ENCODE measurements at places on chromosomes 1 and 21.
A peak's percentile ranks its signal among the peaks of the same experiment; 100 is the strongest.

- no peak for DNase-seq
Measured at GRCh38 chr1:214542275-214543199, 8.9 kb downstream of the PTPN14 start.

DNA sequence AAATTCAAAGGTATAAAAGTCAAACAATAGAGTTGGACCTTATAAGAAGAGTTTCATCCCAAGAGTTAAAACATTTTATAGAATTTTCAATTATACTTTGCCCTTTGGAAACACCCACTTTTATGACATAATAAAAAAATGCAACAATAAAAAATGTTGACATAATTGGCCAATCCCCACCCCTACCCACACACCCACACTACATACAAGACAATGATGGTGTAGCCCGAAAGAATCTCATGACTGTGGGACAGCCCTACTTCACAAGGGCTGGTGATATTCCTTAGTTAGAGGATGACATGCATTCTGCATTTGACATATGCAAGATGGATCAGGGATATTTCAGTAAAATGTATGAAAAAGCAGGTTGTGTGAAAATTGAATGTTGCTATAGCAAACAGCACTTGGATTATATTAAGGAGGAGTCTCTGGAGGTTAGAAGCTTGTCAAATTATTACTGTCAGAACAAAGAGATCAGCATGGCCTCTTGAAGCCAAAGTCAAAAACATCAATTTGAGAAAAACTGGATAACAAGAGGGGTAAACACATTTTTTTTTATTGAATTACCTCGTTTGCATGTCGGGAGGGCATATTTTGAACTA lies 133.0 kb upstream of the SAMSN1 start:
- DNase-seq: no peak

DNA sequence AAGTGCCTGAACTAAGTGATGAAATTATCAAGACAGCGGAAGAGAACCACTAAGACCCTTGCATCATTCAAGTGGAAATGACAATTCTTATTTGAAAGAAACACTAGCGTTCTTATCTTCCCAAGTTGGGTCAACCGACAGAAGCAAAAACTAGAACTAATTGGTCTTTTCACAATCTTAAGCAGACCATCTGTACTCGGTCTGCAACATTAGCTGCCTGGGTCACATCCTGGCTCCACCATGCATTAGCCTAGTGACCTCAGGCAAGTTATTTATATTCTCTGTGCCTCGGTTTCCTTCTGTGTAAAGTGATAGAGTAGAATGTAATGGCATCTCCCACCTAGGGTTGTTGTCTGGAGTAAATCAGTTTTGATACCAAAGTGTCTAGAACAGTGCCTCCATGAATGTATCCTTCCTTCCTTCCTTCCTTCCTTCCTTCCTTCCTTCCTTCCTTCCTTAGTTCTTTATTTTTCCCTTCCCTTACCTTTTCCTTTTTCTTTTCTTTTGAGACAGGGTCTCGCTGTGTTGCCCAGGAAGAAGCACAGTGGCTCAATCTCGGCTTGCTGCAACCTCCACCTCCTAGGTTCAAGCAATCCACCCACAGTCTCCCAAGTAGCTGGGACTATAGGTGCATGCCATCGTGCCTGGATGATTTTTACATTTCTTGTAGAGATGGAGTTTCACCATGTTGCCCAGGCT lies 6.0 kb downstream of the COLGALT2 start:
- no peak for DNase-seq

DNA sequence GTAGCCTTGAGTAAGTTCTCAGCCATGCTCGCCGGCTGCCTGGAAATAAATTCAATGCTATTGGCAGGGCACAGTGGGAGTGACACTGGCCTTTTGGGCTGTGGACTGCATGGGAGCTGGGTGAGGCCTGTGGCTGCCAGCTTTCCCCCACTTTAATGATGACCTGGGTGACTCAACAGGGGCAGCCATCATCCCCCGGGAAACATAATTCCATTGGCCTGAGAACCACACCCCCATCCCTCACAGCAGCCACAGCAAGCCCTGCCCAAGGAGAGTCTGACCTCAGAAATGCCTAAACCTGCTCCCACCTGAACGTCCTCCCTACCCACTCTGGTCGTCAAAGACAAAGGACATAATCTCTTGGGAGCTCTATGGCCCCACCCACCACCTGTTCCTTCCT lies 384.0 kb downstream of the LTN1 start:
- no peak for DNase-seq

DNA sequence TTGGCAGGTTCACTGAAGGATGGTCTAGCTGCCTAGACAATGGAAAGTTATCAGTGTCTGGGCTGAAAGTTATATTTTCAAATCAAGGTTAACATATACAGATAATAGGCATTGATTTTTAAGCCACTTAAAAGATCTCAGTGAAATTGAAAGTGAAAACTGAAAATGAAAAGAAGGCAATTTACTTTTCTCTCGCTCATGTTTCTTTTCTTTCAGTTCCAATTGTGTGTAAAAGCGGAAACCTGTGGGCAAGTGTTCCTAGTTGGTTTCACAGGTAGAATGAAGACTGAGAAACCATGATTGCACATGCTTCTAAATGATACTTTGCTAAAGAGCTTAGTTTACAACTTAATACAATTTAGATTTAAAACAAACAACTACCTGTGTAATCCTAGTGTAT lies 383.7 kb downstream of the ZP4 start:
- DNase-seq: peak; percentile 41

DNA sequence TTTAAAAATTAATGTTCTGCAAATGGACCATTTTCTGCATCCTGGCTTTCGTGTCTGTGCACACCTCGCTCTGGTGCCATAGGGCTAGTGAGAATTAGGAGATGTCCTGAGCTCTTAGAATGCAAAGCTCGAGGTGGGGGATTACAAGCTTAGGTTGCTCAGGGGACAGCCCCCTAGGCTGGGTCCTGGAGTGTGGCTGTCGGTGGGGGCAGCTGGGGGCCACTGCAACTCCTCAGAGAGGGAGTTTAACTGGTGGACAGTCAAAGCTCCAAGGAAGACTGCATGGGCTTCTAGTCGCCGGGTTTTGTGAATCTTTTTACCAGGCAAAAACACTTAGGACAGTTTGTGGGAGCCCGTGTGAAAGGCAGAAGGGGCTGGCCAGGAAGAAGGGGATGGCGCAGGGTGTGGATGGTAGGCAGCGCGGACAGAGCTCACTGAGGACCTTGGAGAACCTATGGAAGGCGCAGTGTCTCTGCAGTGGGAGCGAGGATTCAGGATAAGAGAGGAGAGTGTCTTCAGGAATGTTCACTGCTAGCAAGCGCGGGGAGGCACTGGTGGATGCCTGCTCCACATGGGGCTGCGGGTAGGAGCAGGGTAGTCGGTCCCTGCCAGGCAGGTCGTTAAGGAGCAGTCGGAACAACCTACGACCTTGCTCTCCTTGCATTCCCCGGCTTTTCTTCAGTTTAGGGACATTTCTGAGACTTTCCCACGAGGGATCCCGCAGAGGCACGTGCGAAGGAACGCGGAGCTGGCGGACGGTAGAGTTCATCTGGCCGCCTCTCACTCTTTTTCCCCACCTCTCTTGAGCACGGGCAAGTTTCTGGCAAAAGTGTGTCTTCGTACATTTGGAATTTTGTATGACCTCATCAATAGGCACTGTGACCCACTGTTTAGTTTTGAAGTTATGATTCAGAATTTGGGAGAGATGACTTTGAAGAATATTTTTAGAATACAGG lies 12.9 kb upstream of the KCNE1 start:
- no peak for DNase-seq

DNA sequence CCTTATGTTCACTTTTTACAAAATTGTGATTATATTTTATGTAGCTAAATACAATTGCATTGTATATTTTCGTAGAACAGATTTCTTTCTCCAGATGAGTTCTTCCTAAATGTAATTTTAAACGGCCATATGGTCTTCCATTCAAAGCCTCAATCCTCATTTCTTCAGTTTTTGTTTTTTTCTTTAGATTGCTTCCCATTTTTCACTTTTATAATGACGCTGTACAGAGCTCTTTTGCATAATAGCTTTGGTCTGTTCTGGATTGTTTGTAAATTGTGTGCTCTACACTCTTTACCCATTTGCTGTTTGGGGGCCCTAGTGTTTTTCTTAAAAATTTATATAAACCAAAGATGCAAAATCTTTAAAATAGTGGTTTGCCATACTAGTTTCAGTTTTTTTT lies 27.8 kb downstream of the AVPR1B start:
- no peak for DNase-seq

DNA sequence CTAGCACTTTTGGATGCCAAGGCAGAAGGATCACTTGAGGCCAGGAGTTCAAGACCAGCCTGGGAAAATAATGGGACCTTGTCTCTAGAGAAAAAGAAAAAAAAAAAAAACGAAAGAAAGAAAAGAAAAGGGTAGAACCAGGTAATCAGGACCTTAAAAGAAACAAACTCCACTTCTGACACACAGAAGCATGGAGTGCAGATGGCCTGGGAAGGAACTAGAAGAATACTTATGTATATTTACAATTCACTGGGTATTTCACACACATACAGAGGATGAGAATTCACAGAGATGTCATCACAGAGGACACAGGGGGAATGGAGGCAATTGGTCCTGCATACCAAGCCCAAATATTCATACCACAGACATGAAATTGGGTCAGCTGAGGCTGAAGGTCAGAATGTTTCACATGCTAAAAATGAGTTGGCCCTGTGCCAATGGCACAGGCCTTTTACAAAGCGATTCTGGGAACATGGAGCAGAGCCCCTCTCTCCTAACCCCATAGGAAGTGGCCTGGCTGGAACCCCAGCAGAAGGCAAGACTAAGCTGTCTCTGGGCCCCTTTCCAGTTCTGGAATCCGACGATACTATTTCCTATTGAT lies 4.4 kb downstream of the B4GALT3 start:
- no peak for DNase-seq

GRCh38 chr1:204647114-204647804 lies 38.3 kb downstream of the LRRN2 start:
- DNase-seq: peak; percentile 69

GRCh38 chr1:8477166-8477982 lies 159.5 kb downstream of the SLC45A1 start:
- DNase-seq: peak; percentile 84

DNA sequence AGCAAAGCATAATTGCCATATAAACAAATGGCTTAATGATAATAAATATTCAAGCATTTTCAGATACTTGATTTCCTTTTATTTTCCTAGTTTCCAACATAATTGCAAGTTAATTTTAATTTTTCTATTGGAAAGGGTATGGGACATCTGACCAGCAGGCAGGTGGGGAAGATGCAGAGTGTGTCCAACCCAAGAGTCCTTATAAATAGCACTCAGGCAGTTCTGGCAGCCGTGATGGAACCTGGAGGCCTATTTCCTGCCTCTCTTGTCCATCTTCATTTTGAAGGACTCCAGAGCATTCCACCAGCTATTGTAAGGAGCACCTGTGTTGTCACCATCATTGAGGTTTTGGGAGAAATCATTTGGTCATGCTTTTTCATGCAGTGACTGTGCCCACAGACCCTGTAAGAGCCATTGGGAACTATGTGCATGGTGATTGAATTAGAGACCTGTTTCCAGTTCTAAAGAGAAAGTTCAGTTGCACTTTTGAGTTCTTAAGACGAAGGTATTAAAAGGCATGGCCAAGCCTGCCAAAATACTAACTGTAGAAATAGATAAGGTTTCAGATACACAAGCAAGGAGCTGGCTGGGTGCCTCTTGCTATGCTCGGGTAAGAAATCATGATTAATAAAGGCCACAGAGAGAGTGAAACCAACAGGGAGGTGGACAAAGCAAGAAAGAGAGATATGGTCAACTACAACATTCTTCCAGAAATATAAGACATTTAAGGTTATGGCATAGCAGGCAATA lies 92.3 kb downstream of the SPATA46 start:
- no peak for DNase-seq

DNA sequence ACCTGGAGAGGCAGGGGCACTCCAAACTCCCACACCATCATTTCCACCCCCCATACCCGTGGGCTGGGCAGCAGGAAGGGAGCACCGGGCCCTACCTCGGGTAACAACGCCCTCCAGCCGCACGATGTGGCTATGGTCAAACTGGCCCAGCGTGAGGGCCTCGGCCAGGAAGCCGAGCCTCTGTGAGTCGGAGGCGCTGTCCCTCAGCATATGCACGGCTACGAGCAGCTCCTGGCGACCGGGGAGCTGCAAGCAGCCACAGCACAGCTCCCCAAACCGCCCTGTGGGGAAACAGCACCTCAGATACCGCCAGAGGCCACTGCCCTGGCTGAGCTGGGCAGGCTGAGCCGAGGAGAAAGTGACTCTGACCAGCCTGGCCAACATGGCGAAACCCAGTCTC lies 29.2 kb downstream of the CDCA8 start:
- no peak for DNase-seq

- no peak for DNase-seq
Measured at GRCh38 chr1:233959102-233959501, 54.6 kb downstream of the SLC35F3 start.

GRCh38 chr1:89286549-89287180 lies 14.0 kb upstream of the GBP5 start:
- peak; percentile 47 for DNase-seq

GRCh38 chr1:219544163-219544846 lies 68.6 kb downstream of the ZC3H11B start:
- no peak for DNase-seq

GRCh38 chr1:36239941-36240637 lies 15.8 kb downstream of the THRAP3 start:
- DNase-seq: no peak

DNA sequence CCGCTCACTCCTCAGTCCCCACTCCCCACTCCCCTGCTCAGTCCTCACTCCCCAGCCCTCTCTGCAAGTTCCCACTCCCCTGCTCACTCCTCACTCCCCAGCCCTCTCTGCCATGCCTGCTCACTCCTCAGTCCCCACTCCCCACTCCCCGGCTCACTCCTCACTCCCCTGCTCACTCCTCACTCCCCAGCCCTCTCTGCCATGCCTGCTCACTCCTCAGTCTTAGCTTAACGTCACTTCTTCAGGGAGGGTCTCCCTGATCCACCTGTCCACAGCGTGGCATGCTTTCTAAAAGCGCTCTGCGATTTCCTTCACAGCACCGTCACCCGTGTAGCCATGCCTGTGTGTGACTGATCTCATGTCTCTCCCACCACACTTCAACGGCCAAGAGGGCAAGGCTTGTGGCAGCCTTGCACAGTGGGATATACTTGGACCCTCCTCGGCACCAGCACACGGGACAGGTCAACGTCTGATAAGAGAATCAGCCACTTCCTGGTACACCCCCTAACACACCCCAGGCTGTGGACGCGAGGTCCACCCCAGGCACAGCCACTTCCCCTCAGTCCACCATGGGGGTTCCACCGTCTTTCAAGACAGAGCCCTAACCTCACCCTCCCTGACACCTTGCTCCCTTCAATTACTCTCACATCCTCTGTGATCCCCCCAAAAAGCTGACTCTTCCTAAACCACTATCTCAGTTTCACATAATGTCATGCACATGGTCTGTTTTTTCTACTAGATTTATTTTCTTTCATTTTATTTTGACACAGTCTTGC lies 14.0 kb downstream of the PRDM15 start:
- peak; percentile 89 for DNase-seq

DNA sequence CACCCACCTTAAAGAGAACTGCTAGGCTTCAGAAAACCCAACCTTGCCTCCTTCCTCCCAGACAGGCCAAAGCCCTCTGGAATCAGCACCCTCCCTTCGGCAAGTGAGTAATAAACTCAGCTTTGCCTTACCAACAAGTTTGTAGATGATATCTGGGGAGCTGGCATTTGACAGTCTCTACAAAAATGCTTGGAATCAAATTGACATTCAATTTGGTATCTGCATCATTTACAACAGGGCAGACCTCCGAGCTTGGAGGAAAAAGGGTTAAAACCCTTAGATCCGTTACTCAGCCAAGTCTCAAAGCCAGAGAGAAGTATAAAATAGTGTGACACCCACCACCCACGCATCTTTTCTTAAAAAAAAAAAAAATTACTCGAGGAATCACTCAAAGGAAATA lies 149.3 kb upstream of the EDN2 start:
- DNase-seq: no peak

Data from GM12865 (cell line).